ENCODE measurements at places on chromosomes 12 and 14. TPM values are rescaled to one million over a fixed set of nuclear protein-coding genes. Genes with fewer than 3 reads are reported as not detected.

DNA sequence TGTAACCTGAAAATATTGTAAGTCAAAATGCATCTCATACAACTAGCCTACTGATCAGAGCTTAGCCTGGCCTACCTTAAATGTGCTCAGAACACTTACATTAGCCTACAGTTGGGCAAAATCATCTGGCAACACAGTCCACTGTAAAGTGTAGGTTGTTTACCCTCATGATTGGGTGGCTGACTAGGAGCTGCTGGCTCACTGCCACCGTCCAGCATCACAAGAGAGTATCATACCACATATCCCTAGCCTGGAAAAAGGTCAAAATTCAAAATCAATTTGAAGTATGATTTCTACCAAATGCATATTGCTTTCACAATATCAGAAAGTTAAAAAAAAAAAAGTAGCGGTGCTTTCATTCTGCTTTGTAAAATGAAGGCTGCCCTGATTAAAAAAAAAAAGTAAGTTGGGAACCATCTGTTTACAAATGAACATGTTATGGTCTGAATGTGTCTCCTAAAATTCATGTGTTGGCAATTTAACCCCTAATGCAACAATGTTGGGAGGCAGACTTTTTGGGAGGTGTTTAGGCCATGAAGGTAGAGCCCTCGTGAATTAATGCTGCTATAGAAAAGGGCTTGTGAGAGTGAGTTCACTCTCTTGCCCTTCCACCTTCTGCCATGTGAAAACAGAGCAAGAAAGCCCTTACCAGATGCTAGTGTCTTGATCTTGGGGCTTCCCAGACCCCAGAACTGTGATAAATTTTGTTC lies 211.8 kb downstream of the PPM1H start:
- no peak for DNase-seq

- DNase-seq = no peak
Measured at GRCh38 chr14:38958589-38958988, 144.4 kb downstream of the SEC23A start.

DNA sequence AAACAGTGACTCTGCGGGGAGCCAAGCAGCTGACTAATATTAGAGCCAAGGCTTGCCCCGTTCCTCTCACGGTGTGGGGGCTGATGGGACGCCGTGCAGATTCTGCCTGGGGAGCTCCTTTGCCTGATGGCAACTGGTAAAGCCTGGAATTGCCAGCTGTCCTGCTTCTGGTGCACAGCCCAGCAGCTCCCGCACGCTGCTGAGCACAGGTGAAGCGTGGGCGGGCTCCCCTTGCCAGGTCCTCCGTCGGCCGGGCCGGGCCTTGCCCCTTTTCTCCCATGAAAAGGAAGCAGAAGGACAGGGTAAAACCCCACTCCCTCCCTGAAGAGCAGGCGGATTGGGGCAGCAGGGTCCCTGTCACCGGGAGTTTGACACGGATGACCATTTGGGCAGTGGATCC lies 79.0 kb downstream of the WDR20 start:
- peak; percentile 82 for DNase-seq

DNA sequence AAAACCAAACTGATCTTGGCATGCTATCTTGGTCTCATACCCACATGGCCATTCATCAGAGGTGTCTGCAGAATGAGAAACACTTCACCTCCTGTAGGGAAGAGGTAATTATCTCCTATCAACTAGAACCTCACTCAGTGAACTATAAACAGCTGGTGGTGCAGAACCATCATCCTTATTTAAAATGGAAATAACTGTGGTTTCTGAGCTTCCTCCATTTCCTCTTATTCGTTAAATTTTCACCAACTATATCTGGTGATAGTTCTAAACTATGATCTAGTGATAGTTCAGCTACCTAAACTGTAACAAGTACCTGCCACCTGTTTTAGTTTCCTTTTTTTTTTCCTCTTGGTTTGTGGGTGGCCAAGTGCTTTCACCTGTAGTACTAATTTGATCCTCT lies 218.5 kb downstream of the FUT8 start:
- no peak for DNase-seq

Gene P3H3
- 25.6 TPM for total RNA-seq

DNA sequence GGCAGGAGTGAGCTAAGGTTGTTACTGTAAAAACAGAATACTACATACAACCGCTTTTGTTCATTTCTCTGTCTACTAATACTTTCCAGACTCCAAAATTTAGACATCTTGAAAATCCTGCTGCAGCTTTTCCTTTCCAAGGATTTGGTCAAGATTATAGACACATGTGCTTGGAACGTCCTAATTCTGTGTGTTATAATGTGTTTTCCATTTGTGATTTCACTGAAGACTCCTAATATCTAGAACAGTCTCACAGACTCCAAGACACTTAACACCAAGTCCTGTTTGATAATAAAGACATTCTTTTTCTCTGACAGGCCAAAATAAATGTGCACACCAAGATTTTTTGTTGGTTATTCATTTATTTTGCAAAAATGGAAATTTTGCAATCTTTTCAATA lies 41.8 kb upstream of the TMTC2 start:
- no peak for DNase-seq

DNA sequence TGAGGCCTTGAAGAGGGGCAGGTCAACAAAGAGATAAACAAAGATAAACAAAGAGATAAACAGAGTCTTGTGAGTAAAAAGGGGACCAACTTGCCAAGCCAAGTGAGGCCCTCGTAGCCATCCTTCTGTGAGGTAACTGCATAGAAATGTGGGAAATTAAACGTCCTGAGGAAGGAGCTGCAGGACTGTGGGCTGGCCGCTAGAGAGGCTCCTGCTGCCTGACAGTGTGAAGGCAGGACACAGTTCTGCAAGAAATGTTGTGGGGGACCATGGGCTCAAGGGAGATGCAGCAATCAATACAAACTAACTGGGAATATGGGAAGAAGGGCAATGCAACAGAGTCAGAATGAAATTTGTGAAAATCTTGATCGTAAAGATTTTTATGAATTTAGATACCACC lies 91.9 kb downstream of the SLC8A3 start:
- peak; percentile 36 for DNase-seq

- no peak for DNase-seq
Measured at GRCh38 chr12:61308220-61308619, 952.0 kb upstream of the USP15 start.

GRCh38 chr12:57632073-57632957 lies 686 bp downstream of the B4GALNT1 start:
- DNase-seq = no peak

Gene RFX4
- not detected for total RNA-seq

Gene KRT80
- 68.4 TPM for total RNA-seq

Gene IAPP
- not detected for total RNA-seq

Gene OVCH1
- total RNA-seq = 0.64 TPM

DNA sequence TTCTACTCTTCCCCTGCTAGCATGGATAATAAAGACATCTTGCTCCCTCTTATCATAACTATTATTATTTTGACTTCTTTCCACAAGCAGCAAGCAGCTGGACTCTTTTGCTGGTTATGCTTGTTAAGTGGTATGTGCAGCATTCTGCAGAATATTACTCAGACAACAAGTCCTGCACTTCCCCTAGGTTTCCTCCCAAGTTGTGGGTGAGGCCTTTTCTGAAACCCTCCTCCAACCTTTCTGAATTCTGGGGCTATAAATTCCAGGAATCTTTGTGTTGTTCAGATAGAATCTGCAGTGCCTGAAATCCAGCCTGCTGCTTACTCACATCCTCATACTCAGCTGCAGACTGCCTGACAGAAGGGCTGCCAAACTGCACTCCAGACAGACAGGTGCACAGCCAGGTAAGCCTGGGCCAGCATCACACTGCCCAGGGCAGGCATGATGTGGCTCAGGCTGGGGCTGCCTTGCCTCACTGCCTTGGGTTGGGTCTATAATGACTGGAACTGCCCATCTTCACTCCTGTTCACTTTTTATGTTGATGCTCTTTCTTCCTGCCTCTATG lies 6.2 kb upstream of the DHRS2 start:
- no peak for DNase-seq

Gene GALNT9
- total RNA-seq = 0.08 TPM

- DNase-seq = peak; percentile 39
Measured at GRCh38 chr12:122981036-122981471, 573 bp downstream of the ARL6IP4 start.

Gene TTC6
- total RNA-seq = not detected

DNA sequence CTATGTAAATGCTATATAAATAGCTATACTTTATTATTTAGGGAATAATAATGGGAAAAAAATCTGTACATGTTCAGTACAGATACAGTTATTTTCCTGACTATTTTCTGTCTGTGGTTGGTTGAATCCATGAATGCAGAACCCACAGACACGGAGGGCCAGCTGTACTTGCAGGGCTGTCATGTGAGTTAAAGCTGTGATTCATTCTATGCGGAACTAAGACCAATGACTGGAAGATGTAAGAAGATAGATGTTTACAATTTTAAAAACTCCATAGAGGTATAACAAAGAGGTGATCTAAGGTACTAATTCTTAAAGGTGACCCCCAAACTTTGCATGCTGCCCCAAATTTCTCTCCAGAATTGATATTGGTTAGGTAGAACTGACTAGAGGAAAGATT lies 14.6 kb downstream of the PCNX4 start:
- DNase-seq = peak; percentile 84

Gene PMCH
- total RNA-seq = not detected

Gene TAS2R13
- 1.2 TPM for total RNA-seq

Gene GPRC5A
- 0.42 TPM for total RNA-seq

DNA sequence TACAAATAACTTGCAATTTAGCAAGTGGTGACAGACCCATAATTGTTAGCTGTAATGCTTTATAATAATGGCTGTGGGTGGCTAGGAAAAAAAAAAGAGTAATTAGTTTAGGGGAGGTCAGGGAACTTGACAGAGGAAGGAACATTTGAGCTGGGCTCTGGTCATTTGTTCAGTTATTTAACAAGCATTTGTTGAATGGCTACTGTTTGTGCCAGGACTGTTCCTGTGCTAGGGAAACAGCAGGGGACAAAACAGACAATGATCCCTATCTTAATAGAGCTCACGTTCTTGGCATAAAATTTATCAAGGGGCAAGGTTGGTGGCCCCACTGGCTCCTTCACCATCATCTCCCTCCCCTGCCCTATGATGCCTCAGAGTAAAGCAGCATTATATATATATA lies 18.5 kb downstream of the CHST11 start:
- no peak for DNase-seq

GRCh38 chr12:56522411-56523193 lies 982 bp downstream of the RBMS2 start:
- DNase-seq = peak; percentile 18

Gene PTPRO
- 0.70 TPM for total RNA-seq

DNA sequence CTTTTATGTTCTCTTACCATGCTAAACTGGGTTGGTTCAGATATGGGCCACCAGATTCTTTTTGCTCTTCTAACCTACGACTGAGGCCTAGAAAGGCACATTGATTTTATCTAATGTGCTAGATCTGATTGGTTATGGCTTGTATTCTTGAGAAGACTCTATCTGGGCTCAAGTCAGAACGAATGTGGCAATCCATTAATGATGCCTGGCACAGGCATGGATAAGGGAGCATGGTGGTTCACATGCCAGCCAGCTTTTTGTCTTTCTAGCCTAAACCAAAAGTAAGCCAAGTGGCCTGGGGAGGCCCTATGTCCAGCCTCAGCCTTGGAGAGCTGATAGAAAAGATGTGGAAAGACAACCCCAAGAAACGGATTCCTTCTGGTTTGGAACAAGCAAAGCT lies 82.7 kb downstream of the KNTC1 start:
- DNase-seq = no peak

GRCh38 chr14:36495666-36496065 lies 24.4 kb downstream of the NKX2-1 start:
- DNase-seq = no peak

DNA sequence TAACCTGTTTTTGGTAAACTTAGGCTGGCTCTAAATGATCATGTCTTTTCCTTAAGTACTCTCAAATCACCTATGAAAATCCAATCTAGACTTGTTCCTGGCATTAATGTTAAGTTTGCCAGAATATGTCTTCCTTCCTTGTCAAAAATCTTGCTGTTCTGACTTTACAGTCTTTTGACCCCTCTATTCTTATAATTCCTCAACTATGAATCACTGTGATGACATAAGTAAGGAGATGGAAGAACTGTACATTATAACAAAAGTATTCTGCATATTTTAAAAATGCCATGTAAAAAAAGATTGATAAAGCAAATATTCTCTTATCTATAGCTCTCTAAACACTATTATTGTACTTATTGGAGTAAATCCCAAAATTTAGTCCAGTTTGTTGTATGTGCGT lies 51.4 kb upstream of the BAZ1A start:
- no peak for DNase-seq

Gene KLHL33
- 0.05 TPM for total RNA-seq

Gene HPD
- 0.13 TPM for total RNA-seq

GRCh38 chr12:122090759-122091515 lies 12.4 kb downstream of the MLXIP start:
- no peak for DNase-seq

Gene ZC3H14
- total RNA-seq = 68.7 TPM

Gene RNASE7
- total RNA-seq = 0.16 TPM
